ENCODE measurements at places on chromosomes 12 and 14.

DNA sequence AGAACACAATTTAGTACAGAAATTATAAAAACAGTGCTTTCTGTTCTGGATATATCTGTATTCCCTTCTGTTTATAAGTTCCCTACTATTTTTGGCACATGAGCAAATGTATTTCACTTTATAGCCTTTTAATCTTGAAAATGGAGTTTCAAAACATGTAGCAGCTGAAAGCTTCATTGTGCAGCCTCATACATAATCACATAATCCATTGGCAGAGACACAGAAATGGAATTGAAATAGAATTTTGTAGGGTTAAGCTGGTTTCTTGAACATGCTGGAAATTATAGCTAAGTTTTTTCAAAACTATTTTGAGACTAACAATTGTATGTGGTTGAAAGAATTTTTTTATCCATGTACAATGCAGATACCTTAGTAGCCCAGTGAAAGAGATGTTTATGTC is 614.3 kb upstream of the MDGA2 start:
- DNase-seq = no peak

DNA sequence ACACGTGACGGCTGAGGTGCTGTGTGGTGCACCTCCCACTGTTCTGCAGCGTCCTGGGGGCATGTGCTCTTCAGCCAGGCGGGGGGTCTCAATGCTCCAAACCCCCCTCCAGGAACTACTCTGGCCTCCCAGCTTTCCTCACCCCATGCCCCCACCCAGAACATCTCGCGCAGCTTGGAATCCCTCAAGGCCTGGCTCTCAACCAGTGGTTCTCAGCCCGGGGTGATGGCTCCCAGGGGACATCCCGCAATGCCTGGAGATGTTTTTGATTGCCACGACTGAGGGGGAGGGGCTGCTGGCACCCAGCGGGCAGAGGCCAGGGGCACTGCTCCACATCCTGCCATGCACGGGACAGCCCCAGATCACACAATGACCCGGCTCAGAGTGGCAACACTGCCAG is 78.9 kb upstream of the DICER1 start:
- no peak for DNase-seq

DNA sequence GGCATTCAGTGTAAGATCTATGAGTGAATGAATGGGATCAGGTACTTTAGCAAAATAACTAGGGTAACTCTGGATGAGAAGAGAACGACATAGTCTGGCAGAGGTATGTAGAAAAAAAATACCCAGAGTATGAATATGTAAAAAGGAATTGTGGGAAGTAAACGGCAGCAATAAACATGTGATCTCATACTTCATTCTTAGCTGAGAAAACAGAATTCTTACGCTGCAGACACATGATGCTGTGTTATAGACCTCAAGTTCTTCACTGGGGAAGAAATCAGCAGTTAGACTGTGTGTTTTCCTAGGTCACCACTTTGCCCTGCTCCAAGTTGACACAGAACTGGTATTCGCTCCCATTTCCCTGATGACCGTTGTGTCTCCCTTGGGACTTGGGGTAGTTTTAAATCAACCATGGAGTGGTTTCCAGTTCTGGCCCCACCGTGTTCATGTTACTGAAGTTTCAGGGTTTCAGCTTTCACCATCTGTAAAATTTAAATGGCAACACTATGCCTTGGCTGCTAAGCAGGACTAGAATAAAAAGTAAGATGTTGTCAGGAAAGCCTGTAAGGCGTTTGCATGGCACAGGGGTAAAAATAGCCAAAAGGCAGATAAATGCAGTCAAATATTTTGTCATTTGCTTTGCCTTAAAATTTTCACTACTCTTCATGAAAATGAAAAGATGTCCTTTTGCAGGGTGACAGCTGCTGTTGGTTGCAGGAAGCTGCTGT is 223.7 kb downstream of the PELI2 start:
- DNase-seq = no peak

DNA sequence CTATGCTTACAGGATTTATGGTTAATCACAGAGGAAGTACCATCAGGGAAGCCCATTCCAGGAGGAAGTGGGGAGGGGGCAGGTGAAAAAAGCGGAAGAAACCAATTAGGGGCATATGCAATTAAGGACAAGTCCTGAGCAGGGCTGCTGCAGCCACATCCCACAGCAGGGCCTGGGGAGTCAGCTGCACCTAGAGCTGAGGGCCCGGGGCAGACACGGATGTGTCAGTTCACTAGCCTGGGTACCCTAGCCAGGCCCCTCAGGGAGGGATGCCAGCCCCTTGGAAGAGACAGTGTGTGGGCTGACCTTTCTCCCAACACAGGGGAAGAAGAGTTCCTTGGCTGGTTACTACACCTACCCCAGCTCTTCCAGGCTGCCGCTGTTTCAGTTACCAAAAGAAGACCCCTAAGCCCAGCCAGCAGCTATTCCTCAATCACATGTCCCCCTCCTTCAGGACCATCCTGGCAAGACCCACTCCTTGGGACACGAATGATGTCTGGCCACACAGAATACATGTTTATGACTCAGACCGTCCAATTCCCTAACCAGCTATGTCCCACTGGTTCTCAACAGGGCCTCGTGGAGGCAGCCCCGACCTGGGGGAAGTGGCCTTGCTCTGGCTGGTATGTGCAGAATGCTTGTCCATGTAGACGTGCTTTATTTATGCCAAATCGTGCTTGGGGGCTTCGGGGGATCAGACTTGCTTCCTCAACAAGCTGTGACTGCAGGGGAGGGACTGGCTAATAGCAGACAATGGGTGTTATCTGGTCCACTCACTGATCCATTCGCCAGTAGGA is 133.7 kb upstream of the RTL1 start:
- DNase-seq = no peak

DNA sequence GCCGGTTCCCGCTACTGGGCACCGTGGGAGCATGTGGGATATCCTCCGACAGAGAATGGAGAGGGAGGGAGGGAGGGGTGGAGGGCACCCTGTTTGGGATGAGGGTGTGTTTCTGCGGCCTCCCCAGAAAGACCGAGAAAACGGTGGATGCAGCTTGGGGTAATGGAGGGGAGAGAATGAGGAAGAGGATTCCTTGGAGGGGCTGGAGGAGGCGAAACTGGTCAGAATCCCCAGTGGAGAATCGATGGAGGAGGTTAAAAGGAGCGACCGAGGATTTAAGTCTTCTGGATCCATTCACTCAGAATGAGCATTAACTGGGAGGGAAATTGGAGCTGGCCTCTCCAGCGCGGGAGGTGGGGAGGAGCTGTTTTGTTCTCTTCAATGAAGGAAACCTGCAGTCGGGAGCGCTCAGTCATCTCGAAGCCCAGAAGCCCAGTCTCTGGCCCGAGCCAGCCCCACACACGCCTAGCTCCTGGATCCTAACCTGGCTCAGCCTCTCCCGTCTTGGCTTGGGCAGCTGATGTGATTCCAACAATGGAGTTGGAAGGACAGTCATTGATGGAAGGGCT is 581 bp downstream of the ARG2 start:
- no peak for DNase-seq

DNA sequence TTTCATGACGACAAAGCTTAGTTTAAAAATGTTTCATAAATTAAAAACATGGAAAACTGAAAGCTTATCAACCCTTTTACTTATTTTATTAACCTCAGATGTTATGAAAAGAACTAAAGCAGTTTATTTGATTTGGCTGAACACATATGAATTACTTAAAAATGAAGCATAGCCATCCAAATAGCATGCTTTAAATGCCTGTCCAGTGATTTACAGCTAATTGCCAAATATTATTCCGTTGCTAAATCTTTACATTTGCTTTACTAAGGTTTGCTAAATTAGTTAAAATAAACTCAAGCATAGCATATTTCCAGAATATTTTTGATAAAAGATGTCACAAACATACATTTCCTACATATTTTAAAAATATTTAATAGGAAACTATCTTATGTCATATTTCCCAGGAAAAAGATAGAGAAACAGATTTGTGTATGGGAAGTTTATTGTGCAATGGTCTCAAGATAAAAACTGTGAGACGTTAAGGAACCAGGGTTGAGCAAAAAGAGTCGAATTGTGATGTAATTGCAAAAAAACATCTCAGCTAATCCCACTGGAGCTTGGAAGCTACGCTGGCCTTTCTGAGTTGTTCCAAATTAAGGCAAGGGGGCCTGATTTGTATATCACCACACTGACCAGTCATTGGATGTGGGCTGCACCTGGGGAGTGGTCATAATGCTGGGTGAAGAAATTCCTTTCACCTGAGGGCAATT is 25.8 kb downstream of the GPR135 start:
- no peak for DNase-seq

DNA sequence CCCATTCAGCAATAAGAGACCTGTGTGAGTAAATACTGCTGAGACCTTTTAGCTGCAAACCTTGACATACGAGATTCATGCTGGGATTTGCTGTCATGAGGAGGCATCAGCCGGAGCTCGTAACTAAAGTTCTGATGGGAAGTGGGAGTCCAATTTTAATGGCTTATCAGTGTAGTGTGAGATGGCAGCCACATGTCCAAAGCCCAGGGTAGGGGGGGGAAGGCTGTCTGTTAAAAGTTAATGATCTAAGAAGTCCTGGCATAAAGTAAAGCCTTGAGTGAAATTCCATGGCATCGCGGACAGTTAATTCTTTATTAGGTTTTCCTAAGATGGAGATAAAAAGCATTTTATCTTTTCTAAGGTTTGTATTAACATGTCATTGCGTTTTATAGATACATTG is 240.0 kb downstream of the AACS start:
- no peak for DNase-seq

DNA sequence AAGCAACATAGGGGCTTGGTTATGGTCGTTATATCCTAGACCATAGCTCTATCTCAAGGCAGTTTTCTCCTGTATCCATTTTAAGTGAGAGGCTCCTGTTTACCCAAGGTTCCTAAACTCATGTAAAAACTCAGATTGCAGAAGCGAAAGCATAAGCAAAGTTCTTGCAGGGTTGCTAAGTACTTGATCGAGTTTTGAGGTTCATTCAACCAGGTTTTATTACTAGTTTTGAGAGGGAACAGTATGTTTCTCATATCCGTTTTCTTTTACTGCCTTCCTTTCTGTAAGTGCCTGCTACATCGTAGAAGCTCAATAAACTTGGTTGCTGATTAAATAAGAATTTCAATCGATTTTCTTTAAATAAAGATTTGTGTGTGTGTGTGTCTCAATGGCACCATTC is 5.1 kb downstream of the AKAP3 start:
- no peak for DNase-seq

- no peak for DNase-seq
These were observed 118.7 kb downstream of the BEGAIN start for GRCh38 chr14:100468557-100468956.

DNA sequence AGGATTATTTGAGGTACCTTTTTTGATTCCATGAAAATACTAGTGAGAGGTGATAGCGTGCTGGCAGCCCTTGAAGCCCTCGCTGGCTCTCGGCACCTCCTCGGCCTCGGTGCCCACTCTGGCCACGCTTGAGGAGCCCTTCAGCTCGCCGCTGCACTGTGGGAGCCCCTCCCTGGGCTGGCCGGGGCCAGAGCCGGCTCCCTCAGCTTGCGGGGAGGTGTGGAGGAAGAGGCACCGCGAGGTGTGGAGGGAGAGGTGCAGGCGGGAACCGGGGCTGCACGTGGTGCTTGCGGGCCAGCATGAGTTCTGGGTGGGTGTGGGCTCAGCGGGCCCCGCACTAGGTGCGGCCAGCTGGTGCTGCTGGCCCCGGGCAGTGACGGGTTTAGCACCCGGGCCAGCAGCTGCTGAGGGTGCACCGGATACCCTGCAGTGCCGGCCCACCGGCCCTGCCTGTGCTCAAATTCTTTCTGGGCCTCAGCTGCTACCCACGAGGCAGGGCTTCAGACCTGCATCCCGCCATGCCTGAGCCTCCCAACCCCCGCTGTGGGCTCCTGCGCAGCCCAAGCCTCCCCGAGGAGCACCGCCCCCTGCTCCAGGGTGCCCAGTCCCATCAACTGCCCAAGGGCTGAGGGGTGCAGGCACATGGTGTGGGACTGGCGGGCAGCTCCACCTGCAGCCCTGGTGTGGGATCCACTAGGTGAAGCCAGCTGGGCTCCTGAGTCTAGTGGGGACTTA is 7.4 kb downstream of the MOK start:
- DNase-seq = no peak

DNA sequence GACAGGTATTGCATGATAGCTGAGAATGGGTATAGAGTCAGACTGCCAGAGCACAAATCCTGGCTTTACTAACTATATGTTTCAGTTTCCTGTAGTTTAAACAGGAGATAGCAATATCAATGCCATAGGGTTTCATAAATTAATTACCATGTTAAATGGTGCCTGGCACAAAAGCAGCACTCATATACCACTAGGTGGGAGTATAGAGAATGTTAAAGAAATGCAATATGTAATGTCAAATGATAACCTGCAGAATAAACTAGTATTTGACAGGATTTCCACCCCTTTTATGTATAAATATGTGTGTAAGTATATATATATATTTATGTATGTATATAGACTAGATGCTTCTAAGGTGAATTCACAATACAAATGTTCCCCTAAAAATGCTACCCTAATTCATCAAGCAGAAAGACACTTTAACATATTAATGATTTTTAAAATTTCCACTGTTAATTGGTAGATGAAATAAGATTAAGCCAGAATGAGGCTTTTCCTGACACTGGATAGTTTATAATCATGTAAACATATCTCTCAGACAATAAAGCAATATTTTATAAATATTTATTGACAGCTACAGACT is 8.6 kb downstream of the WDR89 start:
- DNase-seq = no peak

GRCh38 chr12:132850291-132850690 is 21.6 kb upstream of the GOLGA3 start:
- no peak for DNase-seq

DNA sequence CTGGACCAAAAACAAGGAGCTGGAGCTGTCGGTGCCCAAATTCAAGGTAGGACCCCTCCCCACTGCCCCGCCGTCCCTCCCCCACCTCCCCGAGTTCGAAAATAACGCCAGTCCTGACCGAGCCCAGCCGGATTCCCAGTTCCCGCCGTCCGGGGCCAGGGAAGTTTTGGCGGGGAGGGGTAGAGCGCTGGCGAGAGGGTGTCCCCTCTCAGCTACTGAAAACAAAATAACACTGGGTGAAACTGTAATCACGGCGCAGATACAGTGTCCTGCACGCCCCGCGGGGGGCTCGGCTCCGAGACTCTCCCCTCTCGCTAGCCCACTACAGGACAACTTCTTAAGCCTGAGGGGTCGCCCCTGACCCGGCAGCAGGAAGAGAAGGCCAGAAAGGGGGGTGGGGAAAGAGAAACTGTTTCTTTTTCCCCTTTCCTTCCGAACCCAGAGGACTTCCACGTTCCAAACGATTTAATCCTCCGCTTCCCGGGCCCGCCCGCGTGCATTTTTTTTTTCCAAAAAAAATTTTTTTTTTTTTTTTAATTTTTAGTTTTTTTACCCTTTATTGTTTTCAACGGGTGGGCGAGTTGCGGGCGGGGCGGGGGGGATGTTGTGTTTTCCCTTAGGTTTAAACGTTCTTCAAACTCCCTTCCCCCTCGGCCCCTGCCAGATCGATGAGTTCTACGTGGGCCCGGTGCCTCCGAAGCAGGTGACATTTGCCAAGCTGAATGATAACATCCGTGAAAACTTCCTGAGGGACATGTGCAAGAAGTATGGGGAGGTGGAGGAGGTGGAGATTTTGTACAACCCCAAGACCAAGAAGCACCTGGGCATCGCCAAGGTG is 1.6 kb downstream of the SETD1B start:
- no peak for DNase-seq
